Fibroblast of gingiva (primary cell): ENCODE measurements at places on chromosomes 5 and 9.

- DNase-seq, result no peak
These were observed 134.4 kb downstream of the ADAMTSL1 start for GRCh38 chr9:18608371-18608770.

DNA sequence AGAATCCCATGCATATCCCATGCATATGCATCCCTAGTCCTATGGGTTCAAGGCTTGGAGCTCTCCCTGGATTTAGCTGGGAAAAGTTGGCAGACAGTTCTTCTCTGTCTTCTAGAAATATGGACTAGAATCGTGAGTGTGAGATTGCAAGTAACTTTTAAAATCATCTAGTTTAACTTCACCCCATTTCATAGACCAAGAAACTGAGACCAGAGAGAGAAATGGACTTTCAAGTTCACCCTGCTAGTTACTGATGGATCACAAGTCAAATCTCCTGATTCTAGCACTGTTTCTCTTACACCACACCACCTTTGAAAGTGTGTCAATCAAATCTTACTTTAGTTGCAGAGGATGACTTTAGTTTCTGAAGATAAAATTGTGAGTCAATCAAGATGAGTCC lies 13.4 kb downstream of the TGFBI start:
- no peak for DNase-seq

- peak; percentile 64 for DNase-seq
These were observed 9.7 kb downstream of the SPATA9 start for GRCh38 chr5:95673081-95673480.

GRCh38 chr5:173581408-173582215 lies 34.8 kb downstream of the BOD1 start:
- no peak for DNase-seq

- no peak for DNase-seq
These were observed 1177.3 kb upstream of the NUDT12 start for GRCh38 chr5:104739905-104740304.

DNA sequence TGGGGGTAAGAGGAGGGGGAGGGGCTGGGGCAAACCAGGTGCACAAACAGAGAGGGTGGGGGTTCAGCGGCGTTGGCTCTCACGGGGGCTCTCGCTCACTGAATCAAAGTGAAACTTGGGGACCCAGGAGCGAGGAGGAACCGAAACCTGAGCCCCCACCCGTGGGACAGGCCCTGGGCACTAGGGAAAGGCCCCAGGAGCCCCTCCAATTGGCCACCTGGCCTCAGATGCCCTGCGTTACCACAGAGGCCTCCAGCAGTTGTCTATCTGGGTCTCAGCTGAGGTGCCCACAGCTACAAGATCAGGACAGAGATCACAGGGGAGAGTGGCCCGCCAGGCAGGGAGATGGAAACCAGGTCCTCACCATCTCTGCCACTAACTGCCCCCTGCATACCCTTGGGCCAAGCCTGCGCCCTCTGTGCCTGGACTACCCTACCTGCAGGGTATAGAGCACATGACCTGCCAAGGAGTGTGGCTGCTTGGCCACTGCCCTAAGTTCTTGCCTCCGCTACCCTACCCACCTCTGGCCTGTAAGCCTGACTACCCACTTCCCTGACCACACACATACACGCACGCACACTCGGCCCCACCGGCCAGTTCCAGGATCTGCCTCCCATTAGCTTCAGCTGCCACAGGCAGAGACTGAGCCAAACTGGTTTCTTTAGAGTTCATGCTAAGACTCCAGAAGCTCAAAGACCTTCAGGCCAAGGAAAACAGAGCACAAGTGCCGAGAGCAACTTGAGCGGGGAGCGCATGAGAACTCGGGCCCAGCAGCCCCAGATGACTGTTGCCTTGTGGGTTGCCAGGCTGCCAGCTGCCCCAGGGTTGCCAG lies 39.9 kb downstream of the PAX5 start:
- peak; percentile 25 for DNase-seq

DNA sequence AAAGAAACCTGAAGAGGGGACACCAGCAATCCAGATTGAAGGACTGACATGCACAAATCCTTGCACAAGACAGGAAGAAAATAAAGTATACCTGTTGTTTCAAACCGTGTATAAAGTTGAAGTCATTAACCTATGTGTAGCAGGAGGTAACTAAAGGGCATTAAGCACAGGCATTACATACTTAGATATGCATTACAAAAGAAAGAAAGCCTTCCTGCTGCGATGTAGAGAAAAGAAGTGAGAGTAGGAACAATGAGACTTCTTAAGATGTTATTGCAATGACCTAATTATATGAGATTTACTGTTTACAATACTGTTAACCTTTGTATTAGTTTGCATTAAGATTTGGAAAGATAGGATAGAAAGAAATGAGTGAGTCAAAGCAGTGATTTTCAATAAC lies 308.9 kb upstream of the PTPRD start:
- no peak for DNase-seq

DNA sequence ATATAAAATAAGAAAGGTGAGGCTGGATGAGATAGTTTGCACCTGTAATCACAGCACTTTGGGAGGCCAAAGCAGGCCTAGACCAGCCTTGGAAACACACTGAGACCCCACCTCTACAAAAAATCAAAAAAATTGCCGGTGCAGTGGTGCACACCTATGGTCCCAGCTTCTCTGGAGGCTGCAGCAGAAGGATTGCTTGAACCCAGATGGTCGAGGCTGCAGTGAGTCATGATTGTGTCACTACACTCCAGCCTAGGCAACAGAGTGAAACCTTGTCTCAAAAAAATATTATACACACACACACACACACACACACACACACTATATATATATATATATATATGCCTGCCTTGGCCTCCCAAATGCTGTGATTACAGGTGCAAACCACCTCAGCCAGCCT lies 1.3 kb downstream of the SLC35D2 start:
- DNase-seq, result no peak

DNA sequence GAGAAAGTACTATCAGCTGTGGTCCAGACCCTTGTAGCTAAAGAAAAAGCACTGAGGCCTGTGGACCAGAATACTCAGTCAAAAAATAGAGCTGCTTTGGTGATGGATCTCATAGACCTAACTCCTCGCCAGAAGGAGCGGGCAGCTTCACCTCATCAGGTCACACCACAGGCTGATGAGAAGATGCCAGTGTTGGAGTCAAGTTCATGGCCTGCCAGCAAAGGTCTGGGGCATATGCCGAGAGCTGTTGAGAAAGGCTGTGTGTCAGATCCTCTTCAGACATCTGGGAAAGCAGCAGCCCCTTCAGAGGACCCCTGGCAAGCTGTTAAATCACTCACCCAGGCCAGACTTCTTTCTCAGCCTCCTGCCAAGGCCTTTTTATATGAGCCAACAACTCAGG lies 8.9 kb downstream of the RAB24 start:
- no peak for DNase-seq

GRCh38 chr5:123535648-123536047 lies 23.7 kb downstream of the CSNK1G3 start:
- no peak for DNase-seq

DNA sequence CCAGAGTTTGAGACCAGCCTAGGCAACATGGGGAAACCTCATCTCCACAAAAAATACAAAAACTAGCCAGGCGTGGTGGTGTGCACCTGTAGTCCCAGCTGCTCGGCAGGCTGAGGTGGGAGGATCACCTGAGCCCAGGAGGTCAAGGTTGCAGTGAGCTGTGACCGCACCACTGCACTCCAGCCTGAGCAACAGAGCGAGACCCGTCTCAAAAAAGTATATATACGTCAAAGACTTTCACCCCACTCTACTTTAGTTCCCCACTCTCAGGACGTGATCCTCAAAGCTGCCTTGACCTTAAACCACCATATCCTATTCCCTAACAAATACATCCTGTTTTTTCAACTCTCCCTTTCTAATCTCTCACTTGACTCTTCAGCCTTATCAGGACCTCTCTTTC lies 41.0 kb downstream of the PCDHGC5 start:
- no peak for DNase-seq

DNA sequence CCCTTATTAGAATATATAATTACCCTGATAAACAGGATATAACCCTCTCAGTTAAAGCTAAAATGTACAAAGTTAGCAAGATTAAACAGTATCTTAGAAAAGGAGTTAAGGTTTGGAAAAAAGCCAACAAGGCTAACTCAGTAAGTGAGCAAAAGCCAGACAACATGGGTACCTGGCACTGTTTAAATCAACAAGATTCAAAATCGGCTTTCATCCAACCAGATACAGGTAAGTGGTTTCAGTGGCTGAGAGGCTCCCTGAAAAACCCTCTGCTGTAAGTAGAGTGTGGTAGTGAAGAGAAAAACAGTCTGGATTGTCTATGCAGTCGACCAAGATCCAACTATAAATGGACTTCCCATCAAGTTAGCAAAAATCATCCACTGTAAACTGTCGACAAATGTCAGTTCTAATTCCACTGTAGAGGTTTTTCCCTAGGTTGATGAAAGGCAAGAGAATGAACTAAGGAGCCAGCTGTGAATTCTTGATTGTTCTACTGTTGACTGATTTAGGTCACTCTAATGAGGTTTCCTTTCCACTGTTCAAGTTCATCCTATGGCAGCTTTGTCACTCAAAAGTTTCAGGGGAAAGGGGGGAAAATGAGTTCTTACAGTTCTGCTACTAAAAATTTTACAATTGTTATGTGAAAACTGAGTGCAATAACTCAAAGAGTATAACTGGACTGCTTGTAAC lies 27.3 kb downstream of the ETF1 start:
- no peak for DNase-seq

DNA sequence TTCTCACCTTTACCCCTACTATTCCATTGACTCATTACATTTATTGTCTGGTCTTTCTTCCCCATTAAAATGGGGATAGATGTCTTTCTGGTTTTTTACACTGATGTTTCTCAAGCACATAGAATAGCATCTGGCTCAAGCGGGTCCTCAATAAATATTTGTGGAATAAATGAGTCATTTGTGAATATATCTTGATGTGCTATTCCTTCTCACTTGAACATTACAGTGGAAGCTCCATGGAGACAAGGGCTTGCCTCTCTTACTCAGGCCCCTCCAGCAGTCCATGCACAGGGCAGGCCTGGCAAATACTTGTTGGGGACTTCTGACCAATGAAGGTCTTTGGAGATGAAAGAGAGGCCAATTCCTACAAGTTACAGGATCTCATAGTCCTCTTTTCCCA lies 151.7 kb upstream of the TAS2R1 start:
- peak; percentile 46 for DNase-seq

DNA sequence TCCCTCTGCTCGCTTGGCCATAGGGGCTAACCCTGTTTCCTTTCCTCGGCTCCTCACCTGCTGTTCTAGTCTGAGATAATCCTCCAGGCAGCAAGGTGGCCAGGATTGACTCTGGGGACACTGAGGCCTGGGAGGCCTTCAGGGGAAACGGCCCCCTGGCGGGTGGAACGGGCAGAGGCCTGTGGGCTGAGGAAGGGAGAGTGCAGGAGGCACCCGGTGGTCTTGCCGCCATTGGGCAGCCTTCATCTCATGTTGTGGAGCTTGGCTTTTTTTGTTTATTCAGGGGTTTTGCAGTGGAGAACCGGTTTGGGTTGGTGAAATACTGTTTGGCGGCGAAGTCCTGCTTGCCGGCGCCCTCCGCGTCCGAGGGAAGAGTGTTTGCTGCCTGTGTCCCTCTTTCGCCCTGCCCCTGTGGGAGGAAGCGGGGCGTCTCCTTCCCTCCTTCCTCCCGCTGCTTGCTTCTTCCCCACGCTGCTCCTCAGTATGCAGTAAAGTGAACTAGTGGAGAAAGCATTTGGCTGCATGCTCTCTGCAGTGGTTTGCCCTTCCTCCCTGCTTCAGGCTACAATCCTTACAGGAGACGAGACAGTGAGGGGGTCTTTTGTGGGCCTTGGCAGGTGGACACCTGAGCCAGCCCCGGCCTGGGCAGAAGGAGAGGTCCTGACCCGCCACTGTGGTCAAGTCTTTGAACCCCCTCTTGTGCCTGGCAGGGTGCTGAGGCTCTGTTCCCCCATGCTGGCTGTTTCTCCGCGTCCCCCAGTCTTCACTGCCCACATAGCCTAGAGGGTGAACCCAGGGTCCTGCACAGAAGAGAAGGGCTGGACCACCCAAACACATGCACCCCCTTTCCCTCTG lies 30.8 kb upstream of the PRDM12 start:
- DNase-seq, result no peak

DNA sequence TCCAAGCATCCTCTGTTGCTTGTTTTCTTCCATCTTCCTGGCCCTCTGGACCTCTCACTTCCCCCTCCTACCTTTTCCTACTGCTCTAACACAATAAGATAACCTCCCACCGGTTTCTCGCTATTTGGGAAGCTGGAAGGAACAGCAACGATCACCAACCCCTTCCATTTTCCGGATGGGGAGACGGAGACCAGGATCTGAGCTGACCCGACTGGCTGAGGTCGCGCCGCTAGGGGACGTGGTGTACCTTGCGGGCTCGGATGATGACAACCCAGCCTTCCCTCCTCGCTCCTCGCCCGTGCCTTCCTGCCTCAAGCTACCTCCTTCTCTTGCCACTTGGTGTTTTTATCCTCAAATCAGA lies 1.9 kb downstream of the LPAR1 start:
- peak; percentile 81 for DNase-seq

DNA sequence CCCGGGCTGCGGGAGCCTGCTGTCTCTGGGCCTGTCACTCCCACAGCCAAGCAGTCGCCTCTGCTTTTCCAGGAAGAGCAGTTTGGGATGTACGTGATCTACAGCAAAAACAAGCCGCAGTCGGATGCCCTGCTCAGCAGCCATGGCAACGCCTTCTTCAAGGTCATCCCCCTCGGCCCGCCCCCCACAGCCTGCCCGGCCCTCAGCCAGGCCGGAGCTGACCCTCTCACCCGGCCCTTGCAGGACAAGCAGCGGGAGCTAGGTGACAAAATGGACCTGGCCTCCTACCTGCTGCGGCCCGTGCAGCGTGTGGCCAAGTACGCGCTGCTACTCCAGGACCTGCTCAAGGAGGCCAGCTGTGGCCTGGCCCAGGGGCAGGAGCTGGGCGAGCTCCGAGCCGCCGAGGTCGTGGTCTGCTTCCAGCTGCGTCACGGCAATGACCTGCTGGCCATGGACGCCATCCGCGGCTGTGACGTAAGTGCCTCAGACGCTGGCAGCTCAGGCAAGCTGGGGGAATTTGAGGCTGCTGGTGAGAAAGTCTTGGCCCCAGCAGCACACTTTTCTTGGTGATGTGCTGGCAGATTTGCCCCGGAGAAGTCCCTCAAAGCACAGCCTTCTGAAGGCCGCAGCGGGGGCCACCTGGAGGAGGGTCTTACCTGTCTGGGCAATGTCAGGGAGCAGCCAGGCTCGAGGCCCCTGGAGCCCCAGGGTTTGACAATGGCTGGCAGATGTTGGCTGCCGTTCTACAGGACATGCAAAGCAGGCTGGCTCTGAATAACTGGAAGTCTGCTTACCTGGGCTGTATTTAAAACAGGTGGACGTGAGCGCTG lies 20.1 kb upstream of the LRRC14B start:
- DNase-seq, result no peak

DNA sequence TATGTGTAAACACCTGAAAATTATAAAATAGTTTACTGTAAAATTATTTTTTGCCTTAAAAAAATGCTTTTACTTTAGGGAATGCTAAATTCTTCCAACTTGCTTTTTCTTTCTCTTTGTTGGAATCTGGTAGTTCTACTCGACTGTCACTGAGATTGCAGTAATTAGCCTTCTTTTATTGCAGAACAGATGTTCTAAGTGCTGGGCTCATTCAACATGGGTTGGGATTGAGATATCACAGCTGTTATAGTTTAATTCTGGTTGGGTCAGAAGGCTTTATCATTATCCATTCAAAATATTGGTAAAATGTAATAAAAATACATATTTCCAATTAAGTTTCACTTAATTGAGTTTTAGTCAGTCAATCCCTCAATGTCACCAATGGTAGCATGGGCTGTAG lies 686.7 kb downstream of the CDH18 start:
- DNase-seq, result no peak
